Activated CD4-positive, alpha-beta T cell treated with anti-CD3 and anti-CD28 coated beads for 48 hours (primary cell): ENCODE measurements at places on chromosomes 2 and 18.

- no peak for DNase-seq
These were observed 84.7 kb downstream of the ZNF407 start for GRCh38 chr18:74682141-74682990.

GRCh38 chr2:222912117-222912516 is 51.3 kb downstream of the ACSL3 start:
- DNase-seq = no peak

DNA sequence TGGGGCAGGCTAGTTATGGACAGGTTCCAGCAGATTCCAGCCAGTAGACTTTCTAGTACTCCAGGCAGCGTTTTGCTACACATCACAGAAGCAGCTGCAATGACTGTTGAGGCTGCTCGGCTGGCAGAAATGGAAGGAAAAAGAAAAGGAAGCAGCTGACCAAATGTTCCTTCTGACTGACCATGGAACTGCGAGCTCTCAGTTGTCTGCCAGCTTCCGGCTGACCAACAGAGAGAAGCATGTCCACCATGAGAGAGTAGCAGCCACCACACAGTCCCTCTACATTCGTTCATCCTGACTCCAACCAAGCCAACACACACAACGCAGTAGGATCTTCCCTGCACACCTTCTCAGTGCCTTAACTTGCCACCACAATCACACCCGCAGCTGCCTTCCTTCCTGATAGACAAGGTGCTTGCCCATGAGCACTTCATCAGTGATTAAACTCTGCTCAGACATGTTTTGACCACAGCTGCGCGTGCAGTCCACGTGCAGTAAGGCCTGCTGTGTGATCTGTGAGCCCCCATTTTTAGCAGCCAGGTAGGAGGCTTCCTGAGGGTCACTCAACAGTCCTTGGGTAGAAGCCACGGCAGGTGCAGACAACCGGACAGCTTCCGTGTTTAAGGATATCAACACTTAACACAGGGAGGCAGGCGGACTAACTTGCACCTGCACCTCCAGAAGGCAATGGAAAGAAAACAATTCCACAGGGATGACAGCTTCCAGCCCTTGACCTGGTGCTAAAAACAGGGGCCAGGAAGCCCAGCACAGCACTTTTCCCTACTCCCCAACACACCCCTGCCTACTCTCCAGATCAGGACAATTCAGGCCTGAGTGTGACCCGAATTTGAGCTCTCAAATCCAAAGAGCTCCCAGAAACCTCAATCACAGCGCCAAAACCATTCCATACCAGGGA is 996 bp downstream of the TGFBRAP1 start:
- peak; percentile 38 for DNase-seq

DNA sequence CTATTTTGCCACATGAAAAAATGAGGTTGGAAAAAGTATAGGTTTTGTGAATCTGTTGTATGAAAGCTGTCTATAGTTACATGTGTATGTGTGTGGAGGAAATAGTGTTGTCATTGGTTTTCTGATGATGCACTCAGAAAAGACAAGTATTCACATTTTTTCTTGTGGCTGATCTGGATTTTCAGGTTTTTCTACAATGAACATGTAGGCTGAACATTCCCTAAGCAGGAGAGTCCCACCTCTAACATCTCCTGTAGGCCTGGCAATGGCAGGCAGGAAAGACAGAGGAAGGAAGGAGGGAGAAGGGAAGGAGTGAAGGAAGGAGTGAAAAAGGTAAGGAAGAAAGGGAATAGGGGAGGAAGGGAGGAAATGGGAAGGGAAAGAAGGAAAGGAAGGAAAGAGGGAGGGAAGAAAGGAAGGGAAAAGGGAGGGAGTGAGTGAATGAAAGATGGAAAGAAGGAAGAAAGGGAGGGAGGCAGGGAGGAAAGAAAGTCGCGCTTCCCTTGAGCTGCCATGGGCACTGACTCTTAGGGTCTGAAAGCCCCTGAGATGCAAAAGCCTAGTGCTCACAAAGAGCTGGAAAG is 495 bp upstream of the IL36RN start:
- no peak for DNase-seq

DNA sequence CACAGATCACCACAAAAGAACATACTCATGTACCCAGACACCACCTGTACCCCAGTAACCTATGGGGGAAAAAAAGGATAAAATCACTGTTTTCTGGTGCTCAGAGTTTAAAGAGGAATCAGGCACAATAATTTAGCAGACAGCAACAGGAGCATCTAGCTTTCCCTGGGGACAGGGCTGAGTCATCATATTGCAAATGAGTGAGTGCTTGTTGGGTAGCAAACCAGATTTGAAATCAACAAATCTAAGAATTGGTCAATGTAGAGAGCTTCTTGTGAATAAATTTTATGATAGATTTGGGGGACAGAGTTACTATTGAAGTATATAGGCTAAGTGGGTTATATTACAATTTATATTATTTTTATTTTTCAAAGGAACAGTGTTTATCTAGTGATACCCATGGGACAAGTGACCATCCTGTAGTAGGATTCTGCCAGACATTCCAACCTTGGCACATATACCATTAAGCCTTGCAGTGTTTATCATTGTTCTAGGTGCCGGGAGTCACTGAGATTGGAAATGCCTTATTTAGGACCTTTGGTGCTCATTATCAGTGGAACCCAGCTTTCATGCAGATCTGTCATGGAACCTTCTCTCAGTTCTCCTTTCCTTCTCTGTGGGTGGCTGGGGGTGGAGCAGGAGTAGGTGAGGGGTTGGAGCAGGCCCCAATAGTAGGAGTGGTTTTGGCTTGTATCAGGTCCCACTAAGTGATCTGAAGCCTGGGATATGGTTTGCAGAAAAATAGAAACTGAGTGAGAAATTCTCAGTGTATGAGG is 117.2 kb downstream of the CERS6 start:
- DNase-seq = no peak

DNA sequence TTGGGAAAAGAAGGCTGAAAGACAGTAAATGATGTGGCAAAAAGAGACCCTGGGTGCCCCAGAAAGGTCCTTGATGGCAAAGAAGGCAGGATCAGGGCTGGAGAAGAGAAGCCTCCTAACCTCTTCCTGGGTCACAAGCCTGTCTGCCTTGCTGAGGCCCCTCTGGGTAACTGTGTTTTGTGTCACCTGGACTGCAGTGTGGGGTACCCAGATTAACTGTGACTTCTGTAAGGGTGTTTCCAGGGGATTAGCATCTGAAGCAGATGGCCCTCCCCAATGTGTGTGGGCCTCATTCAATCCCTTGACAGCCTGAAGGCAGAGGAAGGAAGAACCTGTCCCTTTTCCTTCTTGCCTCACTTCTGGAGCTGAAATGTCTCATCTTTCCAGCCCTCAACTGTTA is 35.6 kb upstream of the APCDD1 start:
- no peak for DNase-seq

DNA sequence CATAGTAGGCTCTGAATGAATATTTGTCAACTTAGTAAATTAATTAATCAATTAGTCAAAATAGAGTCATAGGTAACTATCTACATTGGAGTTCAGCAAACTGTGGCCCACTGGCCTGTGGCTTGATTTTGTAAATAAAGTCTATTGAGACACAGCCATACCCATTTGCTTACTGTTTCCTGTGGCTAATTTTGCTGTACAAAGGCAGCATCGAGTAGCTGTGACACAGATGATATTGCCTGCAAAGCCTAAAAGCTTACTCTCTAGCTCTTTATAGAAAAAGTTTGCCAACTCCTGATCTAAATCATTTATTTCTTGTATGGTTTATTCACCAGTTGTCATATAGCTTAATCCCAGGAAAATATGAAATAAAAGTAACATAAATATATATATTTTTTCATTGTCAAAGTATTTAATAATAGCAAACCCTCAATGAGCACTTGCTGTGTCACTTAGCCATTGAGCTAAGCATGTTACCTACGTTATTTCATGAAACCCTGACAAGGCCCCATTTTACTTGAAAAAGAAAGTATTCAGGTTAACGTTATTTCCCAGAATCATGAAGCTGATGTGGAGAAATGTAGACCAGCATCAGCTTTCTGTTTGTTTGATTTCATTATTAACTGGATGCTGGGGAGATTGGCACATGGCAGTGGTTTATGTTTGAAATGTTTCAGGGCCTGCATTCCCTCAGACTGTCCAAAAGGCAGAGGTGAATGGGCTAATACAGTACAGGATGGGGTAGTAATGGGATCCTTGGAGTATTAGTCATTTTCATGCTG is 69.6 kb downstream of the ICOS start:
- DNase-seq = no peak

GRCh38 chr2:60409531-60409871 is 144.0 kb downstream of the BCL11A start:
- no peak for DNase-seq
